ENCODE measurements at places on chromosomes 4 and X.

- DNase-seq, result no peak
Measured at GRCh38 chrX:126339928-126340327, 173.8 kb upstream of the DCAF12L2 start.

DNA sequence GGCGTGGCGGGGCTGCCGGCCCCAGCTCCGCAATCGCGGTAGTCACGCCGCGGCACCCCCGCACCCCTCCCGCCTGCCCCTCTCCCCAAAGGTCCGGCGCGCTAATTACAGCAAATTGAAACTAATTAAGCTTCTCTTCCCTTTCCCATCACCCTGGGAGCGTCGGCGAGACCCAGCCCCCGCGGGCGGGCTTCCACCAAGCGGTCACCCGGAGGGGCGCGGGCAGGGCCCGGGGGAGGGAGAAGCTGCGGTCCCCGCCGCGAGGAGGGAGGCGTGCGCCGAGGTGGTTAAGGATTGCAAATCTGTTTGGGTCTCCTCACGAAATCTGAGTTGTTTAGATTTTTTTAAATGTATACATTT, 13.1 kb downstream of the ARX start:
- no peak for DNase-seq

DNA sequence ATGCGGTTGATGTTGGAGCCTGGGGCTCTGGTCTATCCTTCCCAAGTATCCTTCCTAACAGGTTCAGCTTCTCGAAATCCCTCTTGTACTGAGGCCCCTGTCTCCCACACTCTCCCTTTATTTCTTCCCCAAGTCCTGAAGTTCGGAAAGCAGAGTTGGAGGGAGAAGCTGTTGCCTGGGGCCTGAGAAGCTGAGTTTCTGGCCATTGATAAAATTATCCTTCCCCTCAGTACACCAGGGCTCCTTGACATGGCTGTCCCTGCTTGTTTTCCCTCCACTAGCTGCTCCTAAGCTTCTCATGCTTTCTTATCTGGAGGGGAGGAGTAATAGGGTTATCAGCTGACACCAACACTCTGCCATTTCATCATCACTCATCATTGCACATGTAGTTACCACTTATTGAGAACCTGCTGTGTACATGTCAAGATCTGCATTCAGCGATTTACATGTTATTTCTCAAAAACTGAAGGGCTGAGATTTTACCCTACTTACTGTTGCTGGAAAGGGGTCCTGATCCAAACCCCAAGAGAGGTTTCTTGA, 58.0 kb downstream of the FUNDC1 start:
- DNase-seq, result no peak

- no peak for DNase-seq
Measured at GRCh38 chr4:184014301-184014700, 109.2 kb downstream of the STOX2 start.

- DNase-seq, result no peak
Measured at GRCh38 chrX:151724563-151725337, 8.9 kb downstream of the FATE1 start.

DNA sequence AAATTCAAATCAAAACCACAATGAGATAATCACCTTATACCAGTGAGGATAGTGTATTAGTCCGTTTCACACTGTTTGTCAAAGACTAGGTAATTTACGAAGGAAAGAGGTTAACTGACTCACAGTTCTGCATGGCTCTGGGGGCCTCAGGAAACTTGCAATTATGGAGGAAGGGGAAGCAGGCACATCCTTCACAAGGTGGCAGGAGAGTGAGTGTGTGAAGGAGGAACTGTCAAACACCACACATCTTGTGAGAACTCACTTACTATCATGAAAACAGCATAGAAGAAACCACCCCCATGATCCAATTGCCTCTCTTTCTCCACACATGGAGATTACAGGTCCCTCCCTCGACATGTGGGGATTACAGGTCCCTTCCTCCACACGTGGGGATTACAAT, 54.7 kb upstream of the TRPC5 start:
- no peak for DNase-seq

DNA sequence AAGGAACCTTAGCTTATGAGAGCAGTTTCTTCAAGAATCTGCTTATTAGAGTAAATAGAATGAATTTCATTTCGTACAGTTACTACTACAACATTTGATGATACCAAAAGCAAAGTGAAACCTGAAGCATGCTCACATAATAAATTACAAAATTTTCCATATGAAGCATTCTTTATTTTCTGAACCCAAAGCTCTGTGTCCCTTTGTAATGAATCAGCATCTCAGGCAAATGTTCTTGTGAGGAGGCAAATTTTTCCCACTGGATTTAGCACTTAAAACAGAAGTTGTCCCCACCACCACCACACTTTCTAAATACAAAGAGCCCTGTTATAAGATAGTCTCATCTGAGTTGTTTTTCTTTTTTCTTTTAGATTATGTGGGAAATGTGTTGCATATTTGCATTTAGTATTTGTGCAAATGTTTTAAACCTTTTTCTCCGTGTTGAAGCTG, 70.7 kb upstream of the NFKB1 start:
- no peak for DNase-seq

DNA sequence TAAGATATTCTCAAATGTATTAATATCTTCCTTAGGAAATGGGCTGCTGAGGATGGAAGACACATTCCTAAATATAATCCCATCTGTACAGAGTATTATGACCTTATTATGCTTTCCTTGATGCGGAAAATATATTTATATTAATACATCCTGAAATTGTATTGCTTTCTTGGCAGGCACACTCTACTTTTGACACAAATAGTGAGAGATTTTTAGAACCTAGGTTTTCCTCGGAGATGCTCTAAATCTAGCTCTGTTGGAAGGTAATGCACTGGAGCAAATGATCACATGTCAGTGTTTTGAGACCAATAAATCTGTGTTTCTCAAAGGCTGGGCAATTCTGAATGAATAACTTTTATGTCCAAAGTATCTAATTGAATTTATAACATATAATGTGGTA, 94.3 kb upstream of the MAGEC2 start:
- DNase-seq, result no peak

DNA sequence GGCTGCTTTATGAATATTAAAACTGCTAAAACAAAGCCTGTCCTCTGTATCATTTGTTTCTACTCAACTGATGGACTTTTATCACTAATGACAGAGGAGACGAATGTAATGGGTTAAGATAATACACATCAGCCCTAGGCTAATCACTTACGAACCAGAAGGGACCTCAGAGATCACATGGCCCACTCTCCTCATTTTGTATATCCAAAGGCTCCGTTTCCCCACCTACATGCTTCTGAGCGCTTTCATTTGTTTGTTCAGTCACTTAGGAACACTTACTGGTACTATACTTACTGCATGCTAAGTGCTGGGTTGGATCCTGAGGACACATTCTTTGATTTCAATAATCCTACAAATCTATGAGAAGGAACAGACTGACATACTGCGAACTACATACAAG, 169.3 kb downstream of the CEP135 start:
- no peak for DNase-seq

DNA sequence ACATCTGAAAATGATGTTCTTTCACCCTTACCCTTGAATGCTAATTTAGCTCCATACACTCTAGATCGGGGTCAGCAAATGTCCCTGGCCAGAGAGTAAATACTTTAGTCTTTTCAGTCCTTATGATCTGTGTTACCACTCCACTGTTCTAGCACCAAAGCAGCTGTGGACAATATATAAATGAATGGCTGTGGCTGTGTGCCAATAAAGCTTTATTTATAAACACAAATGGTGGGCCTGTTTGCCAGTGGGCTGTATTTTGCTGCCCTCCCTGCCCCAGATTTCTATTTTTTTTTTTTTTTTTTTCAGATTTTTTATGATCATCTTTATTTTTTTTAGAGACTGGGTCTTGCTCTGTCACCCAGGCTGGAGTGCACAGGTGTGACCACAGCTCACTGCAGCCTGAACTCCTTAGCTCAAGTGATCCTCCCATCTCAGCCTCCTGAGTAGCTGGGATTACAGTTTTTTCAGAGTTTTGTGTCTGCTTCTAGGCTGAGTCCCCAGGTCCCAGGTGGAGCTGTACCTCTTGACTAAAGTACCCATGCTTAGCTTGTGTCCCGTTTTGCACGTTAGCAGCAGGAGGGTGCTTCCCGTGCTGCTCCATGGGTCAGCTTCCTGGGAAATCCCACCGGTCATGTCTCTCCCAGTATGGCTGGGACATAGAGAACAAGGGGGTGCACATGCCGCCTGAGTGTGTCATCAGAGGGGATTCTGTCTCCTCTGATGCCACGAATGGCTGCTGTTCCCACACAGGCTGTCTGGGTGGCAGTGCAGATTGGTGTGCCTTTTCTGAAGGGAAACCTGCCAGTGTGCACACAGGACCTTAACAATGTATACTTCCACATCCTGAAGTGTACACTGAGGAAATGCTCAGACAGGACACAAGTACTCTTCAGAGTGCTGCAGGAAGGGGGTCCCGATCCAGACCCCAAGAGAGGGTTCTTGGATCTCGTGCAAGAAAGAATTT, 16.0 kb upstream of the GRPEL1 start:
- no peak for DNase-seq

- no peak for DNase-seq
Measured at GRCh38 chr4:153541456-153542096, 75.4 kb downstream of the TMEM131L start.

DNA sequence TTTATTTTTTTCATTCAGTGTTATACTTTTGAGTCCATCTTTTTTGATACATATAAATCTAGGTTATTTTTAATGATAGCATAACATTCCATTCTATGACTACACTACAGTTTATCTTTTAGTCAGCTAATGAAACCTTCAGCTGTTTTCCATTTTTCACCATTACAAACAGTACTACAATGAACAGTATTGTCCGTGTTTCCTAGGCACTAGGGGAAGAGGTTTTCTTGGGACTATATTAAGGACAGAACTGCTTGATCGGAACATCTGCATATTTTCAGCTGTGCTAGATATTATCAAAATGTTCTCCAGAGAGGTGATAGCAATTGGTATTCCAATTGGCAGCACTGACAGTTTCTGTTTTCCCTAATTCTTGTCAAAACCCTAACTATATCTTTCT, 44.3 kb upstream of the HCCS start:
- no peak for DNase-seq

DNA sequence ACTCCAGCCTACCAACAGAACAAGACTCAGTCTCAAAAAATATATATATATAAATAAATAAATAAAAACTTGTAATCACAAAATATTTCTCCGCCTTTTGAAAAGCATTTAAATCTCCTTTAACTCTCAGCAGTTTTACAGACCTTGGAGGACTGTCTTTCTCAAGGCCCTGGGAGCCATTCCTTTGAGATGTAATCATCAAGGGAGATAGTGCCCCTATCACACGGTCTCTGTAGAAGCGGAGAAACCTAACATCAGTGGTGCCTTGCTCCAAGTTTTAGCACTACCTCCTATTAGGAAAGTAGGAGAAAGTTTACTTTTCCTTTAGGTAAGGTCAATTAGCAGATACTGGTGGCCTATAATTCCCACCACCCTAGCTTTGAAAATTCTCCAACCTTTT, 58.5 kb downstream of the ANTXR2 start:
- no peak for DNase-seq

DNA sequence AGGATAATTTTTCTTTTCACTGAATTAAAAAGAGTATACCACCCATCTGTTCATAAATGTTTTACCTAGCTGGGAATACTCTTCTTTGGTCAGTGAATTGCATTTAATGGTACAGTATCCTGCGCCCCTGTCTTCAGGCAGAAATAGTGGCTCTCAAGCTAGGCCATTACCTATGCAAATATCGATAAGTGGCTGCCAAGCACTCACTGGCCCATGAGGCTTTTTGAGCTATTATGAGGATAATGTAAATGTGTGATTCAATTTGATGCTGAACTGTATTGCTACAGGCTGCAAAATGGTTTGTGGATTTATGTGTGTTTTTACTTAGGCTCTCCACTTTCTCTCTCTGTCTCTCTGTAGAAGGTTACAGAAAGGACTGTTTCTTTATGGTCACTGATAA, 30.1 kb upstream of the MTMR1 start:
- peak; percentile 2 for DNase-seq

- no peak for DNase-seq
Measured at GRCh38 chr4:56870946-56871345, 36.8 kb upstream of the REST start.

DNA sequence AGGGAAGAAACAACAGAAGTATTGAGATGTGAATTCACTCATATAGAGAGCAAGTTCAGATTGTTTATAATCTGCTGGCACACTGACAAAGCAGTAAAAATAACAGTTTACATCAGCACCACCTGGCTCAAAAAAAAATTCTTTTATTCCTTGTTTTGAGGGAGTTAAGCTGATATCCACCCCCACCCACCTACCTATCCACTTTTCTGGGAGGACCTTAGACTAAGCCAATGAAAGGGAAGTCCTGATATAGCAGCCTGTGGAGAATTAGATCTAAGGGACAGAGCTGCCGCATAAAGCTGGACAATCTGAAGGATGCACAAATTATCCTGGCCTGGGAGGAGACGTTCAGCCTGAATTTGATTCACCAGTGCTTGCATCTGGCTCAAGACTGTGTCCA, 264.5 kb downstream of the RCHY1 start:
- DNase-seq, result no peak

GRCh38 chrX:94204524-94204923, 530.5 kb downstream of the FAM133A start:
- DNase-seq, result no peak

DNA sequence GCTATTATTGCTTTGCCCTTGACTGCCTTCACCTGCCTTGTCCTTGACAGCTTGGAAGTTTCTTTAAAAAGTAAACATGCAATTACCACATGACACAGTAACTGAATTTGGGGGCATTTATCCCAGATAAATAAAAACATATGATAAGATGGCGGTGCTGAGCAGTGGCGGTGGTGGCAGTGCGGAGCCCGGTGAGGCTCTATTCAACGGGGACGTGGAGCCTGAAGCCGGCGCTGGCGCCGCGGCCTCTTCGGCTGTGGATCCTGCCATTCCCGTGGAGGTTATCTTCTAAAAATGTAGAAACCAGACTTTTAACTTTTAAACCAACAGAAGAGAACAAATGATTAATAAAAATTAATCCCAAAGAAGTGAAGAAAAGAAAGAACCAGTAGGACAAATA, 59.7 kb upstream of the ZDHHC15 start:
- no peak for DNase-seq

GRCh38 chr4:13007802-13008470, 476.2 kb downstream of the RAB28 start:
- no peak for DNase-seq

- no peak for DNase-seq
Measured at GRCh38 chrX:13092455-13092941, 48.1 kb upstream of the FAM9C start.

DNA sequence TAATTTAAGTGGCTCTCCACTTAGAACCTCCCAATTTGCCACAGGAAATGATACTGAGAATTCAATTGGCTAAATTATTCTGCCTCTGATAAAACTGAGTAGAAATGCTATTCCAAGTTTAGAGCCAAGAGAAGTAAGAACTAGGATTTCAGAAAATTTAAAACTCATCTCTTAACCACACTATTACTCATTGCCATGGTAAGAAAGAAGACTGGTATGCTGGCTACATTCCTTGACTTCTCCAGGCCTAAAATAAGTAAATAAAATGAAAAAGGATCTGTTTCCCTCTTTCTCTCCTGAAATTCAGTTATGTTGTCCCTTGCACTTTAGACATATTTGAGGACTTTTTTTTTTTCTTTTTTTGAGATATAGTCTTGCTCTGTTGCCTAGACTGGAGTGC, 23.3 kb downstream of the ZNF280C start:
- no peak for DNase-seq

GRCh38 chr4:6472008-6472386, 417 bp downstream of the PPP2R2C start:
- no peak for DNase-seq
